ENCODE measurements at places on chromosomes 4 and X. TPM values are rescaled to one million over a fixed set of nuclear protein-coding genes. Genes with fewer than 3 reads are reported as not detected.

DNA sequence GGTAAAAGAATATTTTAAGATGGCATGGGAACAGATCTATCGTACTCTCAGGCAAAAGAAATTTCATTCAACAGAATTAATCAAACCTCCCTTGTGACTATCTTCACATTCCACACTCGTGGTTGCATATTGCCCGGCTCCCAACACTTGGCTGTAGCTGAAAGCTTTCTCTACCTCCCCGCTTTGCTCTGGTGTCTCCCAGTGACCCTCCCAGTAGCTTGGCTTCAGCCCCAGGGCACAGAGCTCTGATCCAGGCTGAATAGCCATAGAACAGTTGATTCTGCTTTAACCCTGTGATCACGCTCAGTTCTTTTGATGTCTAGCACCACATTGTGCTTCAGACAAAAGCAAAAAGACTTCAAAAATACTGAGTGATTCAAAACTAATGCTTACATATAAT lies 24.6 kb downstream of the SLC7A11 start:
- no peak for DNase-seq

ETDA gene
- total RNA-seq = not detected

COL25A1 gene
- 4.5 TPM for total RNA-seq

DNA sequence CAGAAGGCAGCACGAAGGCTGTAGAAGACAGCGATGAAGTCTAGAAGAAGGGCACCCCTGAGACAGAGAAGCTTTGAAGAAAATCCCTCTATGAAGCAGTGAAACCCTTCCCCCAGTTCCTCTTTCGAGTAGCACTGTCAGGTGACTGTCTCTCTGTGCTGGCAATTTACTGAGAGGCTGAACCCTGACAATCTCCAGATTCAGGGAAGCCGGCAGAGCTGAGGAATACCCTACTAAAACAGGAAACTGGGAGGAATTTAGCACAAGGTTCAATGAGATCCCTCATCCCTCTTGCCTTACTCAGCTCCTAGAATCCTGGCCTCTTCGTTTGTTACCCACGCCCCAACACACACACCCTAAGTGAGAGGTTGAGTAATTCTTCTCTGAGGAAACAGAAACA lies 239.7 kb upstream of the NOCT start:
- no peak for DNase-seq

GRCh38 chrX:50967736-50968135 lies 57.2 kb downstream of the BMP15 start:
- no peak for DNase-seq

DNA sequence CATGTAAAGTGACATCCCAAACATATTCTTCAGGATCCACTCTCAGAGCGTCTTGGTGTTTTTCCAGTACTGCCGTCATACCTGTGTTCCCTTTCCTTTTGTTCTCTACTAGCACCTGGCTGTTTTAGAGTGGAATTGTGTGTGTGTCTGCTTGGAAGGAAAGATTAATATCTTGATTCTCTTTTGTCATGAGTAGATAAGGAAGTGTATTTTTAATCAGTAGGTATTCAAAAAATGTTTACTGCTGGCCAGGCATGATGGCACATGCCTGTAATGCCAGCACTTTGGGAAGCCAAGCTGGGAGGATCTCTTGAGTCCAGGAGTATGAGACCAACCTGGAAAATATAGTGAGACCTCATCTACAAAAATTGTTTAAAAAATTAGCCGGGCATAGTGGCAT lies 198.8 kb downstream of the CBR4 start:
- DNase-seq = no peak

NPY2R gene
- 0.41 TPM for total RNA-seq

BMP3 gene
- total RNA-seq = not detected

GRCh38 chr4:153439831-153440230 lies 26.3 kb upstream of the TMEM131L start:
- no peak for DNase-seq

- DNase-seq = no peak
These were observed 197.1 kb downstream of the SLC7A11 start for GRCh38 chr4:138045036-138045435.

CPE gene
- 11.9 TPM for total RNA-seq

DNA sequence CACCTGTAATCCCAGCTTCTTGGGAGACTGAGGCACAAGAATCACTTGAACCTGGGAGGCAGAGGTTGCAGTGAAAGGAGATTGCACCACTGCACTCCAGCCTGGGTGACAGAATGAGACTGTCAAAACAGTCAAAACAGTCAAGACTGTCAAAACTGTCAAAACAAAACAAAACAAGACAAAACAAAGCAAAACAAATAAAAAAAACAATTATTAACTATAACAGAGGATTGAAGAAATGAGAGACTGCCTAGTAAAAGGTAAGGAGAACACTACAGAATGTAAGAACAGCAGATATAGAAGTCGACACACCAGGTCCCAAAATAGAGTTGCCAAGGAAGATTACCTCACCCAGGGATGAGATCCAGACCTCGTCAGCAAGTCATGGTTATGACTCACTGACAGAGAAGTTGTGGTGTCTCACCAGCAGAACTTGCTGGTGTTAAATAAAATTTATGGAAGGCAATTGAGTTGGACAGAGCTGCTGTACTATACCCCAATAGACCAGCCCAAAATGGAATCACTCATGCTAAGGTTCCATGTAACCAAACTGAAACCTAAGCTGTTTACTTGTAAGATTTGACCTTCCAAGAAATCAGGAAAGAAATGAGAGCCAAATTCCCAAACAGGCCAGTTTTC lies 32.1 kb upstream of the GK start:
- no peak for DNase-seq

- no peak for DNase-seq
These were observed 11.3 kb downstream of the FGFRL1 start for GRCh38 chr4:1022739-1023066.

DIPK2B gene
- not detected for total RNA-seq

DNA sequence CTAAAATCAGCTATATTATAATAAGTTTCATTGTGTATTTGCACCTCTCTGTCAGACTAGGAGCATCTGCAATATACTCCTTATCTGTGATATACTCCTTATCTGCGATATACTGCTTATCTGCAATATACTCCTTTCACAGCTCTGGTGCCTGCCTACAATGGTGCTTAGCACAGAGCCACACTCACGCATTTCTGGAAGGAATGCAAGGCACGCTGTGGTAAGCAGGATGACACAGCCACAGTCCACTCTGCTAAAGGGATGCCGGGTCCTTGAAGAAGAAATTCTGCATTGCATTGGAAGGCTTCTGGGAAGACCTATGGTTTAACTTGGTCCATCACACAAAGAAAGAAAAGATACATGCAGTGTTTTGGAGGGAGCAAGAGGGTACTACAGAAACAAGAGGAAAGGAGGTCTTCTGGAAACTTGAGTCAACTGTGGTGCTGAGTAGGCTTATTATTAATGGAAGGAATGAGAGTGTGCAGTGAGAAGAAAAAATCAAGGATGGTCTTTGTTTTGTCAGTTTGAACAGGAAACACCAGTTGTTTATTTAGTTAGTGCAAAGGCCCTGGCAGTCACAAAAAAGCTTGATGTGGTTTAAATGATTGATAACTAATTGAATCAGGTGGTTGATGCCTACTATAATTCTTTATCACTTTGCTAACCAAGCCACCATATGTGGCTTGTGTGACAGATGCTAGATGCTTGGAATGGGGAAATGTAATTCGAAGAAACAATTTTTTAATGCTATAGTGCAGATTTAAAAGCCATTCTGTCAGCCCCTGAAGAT lies 342.3 kb downstream of the GRXCR1 start:
- no peak for DNase-seq

- DNase-seq = no peak
These were observed 106.2 kb downstream of the SYTL5 start for GRCh38 chrX:38112566-38112965.

GRCh38 chr4:22502895-22503814 lies 12.7 kb downstream of the ADGRA3 start:
- DNase-seq = no peak

TBC1D9 gene
- 1.0 TPM for total RNA-seq

DNA sequence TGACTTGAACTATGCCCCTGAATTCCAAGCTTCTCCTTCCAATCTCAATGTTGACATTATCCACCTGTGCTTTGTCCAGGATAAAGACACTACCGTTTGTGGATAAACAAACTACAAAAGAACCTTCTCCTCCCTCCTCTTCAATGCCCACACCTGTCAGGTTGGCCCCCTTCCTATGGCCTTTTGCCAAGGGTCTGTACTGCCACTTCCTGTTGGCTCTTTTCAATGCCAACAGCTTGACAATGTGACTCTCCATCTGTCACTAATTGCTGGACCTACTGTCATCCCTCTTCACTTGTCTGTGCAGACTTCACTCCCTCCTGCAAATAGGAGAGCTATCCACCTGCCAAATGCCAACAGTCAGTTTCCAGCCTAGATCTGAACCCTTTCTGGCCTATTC lies 35.8 kb upstream of the MID1 start:
- DNase-seq = no peak

DNA sequence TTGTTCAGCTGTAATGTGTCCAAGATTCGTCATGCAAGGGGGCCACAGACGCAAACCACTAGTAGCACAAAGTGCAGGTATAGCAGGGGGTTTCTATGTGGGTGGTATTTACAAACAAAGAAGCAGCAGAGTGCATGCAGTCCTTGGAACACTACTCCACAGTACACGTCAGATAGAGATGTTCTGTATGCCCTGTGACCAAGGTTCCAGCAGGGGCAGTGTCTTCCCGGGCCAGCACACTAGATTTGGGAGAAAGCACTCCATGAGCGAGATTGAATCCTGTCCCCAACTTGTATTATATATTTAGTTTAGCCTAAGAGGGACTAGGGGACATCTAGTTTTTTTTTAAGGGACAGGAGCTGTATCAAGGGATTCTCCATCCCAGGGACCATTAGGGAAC lies 54.4 kb upstream of the ESX1 start:
- no peak for DNase-seq

DNA sequence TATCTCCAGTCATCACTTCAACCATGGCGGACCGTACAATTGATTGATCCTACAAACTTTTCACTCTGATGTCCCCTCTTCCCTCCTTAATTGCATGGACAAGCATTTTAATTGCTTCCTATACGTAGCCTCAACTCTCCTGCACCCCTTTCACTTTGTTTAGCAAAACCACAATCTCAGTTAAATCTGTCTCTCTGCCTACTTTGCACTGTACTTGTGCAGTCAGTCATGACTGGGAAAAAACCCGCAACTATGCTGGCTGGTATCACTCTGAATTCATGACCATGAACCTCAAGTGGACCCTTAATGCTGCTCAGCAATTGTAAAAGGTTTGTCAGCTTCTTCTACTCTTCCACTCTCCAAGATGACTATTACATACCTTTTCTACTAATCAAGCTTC lies 51.7 kb upstream of the AFF2 start:
- no peak for DNase-seq

FHIP1A gene
- 76.3 TPM for total RNA-seq

CT45A5 gene
- not detected for total RNA-seq

DNA sequence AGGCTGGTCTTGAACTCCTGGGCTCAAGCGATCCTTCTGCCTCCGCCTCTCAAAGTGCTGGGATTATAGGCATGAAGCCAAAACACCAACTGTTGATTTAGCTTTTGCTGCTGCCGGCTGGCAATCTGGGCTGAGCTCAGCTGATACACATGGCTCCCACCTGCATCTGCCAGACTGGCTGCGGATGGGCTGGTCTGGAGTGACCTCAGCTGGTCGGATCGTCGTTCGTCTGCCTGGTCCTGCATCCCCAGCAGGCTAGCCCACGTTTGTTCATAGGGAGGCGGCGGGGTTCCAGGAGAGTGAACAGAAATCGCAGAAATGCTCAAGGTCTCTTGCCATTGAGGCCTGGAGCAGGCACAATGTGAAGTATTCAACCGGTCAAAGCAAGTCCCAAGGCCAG lies 74.4 kb upstream of the DDX3X start:
- DNase-seq = no peak

GRCh38 chrX:97268182-97268680 lies 384.5 kb downstream of the RPA4 start:
- no peak for DNase-seq

FREM3 gene
- 0.11 TPM for total RNA-seq

GRCh38 chr4:33954759-33955158 lies 2289.6 kb downstream of the ARAP2 start:
- no peak for DNase-seq

DNA sequence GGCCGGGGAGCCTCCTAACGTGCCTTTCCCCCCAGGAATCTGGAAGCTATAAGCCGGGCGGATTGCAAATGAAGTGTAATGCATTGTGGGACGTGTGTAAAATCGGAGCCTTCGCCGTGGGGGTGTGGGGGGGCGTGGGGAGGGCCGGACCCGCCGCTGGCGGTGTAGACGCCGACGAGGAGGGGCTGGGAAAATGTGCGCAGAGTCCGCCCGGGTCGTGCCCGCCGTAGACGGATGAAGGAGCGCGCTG lies 1.3 kb downstream of the STOX2 start:
- no peak for DNase-seq

- DNase-seq = no peak
These were observed 197.4 kb upstream of the ATP6AP2 start for GRCh38 chrX:40383360-40383759.

GRCh38 chr4:158676076-158676475 lies 4.0 kb downstream of the ETFDH start:
- no peak for DNase-seq

WNK3 gene
- total RNA-seq = 37.1 TPM

WAS gene
- 0.63 TPM for total RNA-seq

JCHAIN gene
- not detected for total RNA-seq

CCDC160 gene
- 2.4 TPM for total RNA-seq

DNA sequence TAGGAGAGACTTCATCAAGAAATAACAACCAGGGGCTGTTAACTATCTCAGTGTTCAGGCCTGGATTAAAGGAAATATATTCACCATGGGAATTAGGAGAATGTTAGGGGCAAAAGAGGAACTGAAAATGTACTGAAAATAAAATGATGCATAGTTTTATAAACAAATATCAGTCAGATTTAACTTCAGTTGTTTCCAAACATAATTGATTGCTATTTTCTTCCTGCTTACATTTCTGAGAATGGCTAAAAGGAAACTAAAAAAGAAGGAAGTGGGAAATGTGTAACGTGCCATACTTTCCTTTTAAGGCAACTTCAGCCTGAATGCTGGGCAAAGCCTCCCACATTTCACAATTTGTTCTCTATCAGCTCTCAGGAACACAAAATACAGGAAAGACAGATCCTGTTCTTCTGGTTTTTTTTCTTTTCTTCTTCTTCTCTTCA lies 178.1 kb downstream of the MAML3 start:
- no peak for DNase-seq

- no peak for DNase-seq
These were observed 259.8 kb upstream of the CLNK start for GRCh38 chr4:10944321-10944720.

CLDN22 gene
- not detected for total RNA-seq

RAB41 gene
- not detected for total RNA-seq

DNA sequence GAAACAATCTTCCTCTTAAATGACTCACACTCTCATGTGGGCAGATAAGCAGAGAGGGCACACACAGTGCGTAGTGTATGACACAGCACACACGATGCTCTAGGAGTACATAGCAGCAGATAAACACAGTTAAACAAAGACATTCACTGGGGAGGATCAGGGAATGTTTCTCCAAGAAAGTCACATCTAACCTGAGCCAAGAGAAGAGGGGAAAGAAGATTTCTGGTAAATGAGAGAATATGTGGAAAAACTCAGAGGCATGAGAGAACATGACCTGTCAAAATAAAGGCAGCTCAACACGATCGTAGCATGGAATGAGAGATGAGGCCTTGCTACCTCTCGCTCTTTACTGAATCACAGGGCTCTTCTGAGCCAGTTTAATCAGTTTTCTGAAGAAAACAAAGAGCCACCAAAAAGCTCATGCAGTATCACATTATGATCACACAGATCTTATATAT lies 251.0 kb downstream of the ANK2 start:
- DNase-seq = no peak

All from H1 (cell line).